Caudate nucleus (tissue), 63 donors: ENCODE measurements at places on chromosomes 6 and 20.

DNA sequence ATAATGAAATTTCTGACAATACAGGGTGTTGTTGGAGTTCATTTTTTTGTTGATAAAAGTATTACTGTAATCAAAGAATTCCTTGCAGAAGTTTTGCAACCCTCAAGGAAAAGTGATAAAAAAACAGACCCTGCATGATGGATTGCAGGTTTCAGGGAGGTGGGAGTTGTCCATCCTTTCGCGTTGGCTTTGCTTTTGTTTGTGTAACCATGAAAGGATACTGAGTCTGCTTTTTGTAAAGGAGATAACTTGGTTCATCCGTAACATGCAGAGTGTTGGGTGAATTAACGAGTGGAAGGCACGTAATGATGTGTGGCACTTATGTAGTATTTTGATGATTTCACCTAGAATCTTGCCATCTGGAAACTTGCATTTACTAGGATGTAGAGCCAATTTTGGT, 23.6 kb downstream of the FOXO3 start:
- no peak for DNase-seq

DNA sequence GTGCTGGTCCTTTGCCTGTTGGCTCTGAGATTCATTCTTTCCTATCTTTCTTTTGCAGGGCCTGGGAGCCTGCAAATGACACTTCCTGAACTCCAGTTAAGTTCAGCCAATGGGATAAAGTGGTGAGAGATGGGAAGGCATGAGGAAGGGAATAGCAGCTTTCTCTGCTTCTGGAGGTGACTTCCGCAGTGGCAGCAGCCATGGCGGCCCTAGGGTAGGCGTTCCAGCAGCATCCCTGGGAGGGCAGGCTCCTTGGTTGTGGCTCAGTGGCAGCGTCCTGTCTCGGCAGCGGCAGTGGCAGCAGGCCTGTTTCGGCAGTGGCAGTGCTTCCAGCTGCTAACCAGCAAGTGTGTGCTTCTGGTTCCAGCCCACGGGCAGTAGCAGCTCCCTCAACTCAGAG, 7.3 kb upstream of the MDFI start:
- no peak for DNase-seq

DNA sequence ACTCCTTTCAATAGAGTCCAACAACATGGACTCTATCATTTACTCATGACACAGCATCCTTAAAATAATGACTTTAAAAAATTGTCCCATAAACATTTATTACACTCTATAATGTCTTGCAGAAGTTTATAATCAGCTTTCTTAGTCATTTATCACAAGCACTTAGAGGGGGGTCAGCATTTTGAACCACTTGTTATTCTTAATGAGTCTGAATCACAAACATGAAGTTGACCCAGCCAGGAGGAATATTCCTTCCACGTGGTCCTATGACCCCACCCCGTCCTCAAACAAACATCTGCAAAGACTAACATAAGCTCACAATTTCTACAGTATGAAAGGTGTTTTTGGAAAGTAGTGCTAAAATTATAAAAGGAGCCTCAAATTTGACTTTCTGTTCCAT, 91.1 kb downstream of the MTFR2 start:
- no peak for DNase-seq

DNA sequence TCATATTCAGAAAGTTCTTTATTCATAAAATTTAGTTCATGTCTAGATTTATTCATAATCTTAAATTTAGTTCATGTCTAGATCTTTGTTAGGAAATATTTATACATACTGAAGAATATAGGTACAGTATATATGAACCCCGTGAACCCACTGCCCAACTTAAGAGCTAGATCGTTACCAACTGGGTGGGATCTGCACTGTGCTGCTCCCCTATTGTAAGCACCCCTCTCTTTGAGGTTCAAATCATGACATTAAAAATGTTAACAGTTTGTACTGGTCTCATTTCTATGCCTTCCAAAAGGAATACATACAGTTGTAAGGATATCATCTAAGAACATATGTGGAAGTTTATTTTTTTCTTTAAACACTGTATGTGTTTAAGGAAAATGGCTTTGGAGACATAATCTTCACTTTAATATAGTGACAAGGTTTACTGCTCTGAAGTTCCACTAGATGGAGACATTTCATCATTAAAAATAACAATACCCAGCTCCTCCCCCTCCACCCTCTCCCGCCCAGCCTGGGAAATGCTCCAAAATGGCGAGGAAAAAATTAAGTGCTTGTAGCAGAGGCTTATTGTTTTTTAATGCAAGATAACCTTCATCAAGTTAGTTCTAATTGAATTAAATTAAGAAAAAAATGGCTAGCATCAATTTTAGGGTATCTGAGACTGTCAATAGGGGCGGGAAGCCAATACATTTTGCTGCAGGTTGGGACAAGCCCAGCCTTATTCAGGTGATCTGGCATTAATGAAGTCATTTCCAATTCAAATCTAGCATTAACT, 104.1 kb upstream of the TRAF3IP2 start:
- peak; percentile 8 for DNase-seq

DNA sequence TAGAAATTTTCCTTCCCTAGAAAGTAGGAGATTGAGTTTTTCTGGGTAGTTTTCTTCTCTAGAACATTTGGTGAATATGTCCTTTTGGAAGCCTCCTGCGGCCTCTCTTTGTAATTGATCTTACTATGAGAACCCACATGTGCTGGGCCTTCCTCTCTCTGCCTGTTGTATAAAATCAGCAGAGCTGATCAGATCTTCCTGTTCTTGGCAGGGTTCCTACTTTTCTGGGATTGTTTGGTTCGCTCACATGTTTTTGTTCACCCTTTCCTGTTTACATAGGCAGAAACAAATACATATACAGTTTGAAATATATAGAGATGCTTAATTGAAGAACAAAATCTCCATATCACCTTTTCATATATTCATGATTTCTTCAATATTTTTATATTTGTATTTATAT, 57.8 kb downstream of the IL22RA2 start:
- no peak for DNase-seq

DNA sequence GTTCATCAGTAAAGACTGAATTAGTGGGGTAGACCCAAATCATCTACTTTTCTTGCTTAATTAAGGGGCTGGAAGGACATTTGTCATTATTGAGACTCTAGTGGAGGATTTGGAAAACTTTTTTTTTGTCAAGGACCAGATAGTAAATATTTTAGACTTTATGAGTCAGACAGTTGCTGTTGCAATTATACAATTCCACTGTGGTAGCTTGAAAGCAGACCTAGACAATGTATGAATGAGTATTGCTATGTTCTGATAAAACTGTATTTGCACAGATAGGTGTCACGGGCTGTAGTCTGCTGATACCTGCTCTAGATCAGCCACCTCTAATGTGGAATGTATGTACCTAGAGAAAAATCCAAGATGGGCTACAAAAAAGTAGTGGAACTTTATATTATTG, 175.0 kb downstream of the CARMIL1 start:
- DNase-seq = no peak

- no peak for DNase-seq
Measured at GRCh38 chr6:39657355-39658135, 67.7 kb downstream of the KIF6 start.

DNA sequence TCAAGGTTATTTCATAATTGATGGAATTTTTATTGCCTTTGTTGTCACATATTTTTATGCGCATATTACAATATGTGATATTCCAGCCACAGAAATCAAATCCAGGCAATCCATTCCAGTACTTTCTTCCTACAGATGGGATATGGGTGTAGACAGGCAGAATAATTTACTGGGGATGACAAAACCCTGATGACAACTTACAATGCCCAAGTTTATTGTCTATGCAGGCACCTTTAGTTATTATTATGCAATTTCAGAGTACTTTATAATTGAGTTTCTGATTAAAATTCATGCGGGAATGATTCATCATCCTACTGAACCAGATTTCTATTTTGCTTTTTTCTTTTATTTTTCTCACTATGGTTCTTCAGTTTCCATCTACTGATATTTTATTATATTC, 358.7 kb downstream of the LMBRD1 start:
- no peak for DNase-seq

DNA sequence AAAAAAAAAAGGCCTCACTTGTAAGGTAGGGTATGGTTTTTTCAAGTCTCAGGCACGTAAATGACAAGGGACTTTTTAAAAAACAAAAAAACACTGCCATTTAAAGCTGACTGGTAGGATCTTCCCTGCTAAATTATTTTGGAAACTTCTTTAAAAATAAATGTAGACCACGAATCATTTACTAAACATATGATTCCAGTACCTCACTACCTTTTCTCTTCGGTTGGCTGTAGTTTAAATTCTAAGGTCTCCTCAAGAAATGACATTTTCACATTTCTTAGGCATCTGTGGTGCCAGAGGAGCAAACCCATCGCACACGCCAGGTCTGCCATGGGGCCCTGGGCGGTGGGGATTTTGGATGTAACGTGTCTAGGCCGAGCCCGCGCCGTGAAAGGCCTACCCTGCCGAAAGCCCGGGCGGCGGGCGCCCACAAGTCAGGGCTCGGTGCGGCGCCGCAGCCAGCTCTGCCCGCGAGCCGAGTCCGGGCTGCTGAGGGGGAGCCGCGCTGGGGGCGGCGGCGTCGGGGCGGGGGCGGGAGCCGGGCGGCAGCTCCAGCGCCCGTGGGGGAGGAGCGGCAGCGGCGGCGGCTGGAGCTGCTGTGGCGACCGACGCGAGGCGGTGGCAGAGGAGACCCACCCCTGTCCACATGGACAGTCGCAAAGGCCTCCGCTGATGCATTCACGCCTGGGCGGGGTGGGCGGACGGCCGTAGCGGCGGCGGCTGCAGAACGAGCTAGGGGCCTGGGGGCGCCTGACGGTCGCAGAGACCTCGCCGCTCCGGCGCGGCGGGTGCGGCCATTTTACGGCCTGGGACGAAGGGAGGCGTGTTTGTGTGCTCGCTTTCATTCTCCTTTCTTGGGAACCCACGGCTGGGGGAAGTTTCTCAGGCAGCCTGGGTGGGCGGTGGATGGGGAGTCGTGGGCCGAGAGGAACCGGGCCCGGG, at the start of gene SENP6:
Gene SENP6, plus strand, starts transcription at position 577 of the 942 bp plus-strand sequence. CDS start 645 bp downstream, outside the sequence.
- no peak for DNase-seq

GRCh38 chr6:21593927-21594415, 420 bp downstream of the SOX4 start:
- DNase-seq = no peak

DNA sequence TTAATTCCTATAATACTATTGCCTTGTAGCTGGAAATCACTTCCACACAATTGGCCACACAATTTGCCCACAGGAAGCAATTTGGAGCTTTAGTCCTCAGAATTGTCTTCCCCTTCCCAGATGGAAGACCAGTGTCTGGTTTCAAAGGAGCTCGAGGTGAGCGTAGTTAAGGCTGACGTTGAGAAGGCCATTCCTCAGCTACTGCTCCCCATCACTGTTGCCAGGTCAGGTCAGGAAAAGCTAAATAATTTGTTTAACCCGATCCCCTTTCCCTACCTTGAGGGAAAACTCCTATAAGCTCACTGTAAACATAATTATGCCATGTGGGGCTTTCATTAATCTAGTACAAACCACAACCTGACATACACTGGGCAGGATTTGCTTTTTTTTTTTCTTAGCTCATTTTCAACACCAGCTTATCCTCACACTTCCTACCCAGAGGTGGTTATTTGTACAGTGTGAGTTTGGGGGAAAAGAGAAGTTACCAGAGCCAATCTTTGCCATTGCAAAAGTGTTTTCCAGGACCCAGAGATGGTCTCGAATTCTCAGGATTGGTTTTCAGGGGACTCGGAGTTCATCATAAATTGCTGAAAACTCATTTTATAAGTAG, 242.7 kb downstream of the CLIC5 start:
- DNase-seq = no peak

- no peak for DNase-seq
Measured at GRCh38 chr6:82971877-82972460, 93.7 kb downstream of the UBE3D start.

GRCh38 chr6:55654445-55654844, 75.5 kb upstream of the HMGCLL1 start:
- no peak for DNase-seq

- no peak for DNase-seq
Measured at GRCh38 chr20:57455386-57455785, 64.2 kb downstream of the RBM38 start.

DNA sequence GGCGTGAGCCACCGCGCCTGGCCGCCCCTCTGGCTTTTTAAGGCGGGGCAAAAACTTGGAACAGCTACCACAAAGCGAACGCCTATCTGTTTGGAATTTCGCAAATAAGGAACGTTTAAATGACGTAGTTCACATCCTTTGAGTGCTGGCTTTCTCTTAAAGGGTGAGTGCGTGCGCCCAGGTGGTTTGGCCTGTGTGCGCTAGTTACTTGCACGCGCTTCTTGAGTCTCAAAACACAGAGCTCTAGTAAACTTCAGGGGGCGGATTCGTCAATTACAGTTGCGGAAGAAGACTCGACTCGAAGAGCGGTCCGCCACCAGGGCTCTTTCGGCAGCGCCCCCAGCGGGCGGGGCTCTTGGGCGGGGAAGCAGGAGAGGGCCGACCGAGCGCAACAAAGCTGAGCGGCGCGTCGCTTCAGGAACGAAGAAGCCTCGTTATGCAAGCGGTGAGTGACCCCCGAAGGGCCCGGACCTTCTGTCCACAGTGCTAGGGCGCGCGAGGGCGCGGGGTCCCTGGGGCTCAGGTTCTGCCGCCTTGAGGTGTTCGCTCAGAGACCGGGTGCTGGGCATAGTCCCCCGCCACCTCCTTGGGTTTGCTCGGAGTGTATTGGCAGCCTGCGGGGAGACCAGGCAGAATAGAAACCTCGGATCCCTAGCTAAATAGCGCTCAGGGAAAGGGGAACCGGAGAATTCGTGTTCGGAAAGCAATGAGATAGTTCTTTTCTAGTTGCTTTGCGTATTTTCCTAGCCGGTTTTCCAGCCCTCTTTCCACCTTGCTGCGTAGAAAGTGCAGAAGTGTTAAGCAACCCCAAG, at the start of gene SYCP2L:
Gene SYCP2L, plus strand, starts transcription at position 362 of the 812 bp plus-strand sequence. Its CDS starts 75 bp downstream, at position 437.
- DNase-seq = no peak

DNA sequence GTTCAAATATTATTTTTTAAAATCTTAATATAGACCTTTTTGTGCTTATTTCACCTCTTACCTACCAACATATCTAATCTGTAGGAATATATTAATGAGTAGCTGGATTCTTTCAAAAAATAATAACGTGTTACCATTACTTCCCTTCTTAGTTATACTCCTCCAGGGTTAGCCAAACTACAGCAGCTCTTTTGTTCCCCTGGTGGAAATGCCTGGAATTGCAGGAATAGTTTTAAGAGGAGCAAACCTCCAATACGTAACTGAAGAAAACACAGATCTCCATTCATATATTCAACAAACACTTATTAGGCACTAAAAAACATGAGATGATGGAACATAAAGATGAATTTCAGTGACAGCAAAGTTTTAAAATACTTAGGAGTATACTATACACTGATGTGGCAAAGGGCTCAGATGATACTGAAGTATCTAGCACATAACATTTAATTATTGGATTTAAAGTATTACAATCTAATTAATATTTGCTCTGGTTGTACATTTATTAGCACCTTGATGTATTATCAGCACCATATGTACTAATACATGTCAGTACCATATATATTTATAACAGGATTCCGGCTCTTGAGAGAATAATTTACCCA, 78.3 kb downstream of the TBX18 start:
- no peak for DNase-seq

DNA sequence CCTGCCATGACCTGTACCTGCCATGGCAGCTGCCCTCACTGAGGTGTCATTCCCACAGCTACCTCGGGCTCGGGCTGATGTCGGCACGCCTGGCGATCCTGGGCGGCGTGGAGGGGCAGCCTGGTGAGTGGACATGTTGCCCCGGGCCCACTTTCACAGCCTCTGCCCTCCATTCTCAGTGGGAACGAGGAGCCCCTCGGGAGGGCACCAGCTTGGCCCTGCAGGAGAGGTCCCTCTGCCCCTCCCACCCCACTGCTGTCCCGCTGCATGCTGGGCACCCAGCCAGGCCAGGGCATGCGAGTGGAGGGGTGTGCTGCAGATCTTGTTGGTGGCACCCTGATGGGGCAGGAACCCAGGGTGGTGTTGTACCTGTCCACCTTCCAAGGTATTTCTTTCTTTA, 23.0 kb downstream of the ENTPD6 start:
- DNase-seq = no peak
